Muscle of leg (tissue), 16 donors: ENCODE measurements at places on chromosomes 5 and 9.

- DNase-seq: no peak
Observed at GRCh38 chr5:93883459-93883858, 142.1 kb upstream of the POU5F2 start.

- no peak for DNase-seq
Observed at GRCh38 chr9:2634818-2635217, 13.2 kb downstream of the VLDLR start.

DNA sequence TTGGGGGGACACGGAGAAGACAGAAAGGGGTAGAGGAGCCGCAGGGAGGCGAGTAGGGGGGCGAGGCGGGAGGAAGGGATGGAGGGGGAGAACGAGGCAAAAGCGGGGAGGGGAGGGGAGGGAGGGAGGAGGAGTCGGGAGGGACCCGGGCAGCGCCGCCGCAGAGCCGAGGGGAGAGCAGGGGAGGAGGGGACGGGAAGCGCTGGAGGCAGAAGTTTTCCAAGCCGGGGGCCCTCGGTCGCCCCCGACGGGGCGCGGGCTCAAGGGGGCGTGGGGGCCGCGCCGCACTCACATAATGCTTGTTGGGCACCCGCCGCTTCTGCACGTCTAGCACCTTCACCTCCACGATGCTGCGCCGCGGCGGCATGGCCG is 353 bp downstream of the SH3PXD2B start:
- peak; percentile 80 for DNase-seq

- no peak for DNase-seq
Observed at GRCh38 chr5:90554358-90555006, 4.1 kb upstream of the ADGRV1 start.

DNA sequence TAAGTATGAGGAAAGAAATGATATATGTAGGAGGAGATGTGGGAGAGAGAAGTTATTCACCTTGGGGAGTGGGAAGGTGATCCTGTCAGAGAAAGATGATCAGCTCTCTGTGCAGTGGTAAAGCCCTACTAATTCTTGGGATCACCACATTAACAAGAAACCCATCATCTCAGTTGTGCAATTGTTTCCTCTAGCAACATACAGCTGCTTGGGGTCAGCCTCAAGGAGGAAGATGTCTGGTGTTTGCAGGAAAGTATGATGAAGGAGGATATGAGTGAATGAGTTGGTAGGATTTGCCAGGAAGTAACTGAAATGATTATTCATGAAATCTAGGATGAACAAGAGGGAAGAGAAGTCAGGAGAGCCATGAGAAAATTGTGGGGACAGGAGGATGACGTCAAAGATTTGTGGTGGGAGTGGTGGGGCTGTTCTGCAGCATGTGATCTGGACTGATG is 50.1 kb downstream of the TNFSF8 start:
- peak; percentile 18 for DNase-seq

DNA sequence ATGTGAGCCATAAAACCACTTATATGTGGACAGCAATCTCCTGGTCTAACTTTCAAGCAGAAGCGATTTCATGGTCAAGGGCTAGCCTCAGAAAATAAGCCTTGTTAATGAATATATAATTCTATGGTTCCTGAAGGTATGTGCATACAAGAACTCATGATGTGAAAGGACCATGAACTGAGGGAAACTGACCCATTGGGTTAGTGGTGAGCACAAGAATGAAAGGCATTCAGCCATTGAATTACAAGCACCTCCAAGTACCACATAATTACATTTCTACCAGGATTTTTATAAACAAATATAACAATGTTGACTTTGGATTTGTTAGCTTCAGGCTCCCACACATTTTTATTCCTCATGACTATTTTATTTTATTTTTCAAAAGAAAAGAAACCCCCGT is 459.0 kb downstream of the TLE4 start:
- no peak for DNase-seq
